ENCODE measurements at places on chromosomes 13 and 19.

DNA sequence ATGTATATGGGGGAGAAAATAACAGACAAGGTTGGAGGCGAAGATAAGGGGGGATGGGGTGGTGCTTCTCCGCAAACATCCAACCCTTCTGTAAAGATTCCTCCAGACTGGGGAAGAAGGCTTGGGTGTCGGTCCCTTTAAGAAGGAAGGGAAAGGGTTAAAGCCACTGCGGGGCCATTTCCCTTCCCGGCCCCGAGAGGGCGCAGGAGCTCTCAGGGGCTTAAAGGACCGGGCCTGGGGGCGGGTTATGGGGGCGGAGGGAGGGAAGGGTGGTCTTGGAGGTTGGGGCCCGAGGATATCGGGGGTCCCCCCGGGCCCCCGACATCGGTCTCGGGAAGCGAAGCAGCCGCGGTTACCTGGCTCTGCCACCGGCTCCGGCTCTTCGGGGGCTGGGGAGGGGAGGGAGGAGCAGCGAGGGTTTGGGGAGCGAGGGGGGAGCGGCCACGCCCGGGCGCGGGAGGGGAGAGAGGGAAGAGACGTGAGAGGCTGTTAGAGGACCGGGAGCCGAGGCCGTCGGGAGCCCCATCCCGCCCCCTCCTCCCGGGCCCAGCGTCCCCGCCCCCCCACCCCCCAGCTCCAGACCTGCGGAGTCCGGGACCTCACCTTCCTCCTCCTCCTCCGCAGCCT lies 2.8 kb downstream of the TNNT1 start:
- no peak for DNase-seq

DNA sequence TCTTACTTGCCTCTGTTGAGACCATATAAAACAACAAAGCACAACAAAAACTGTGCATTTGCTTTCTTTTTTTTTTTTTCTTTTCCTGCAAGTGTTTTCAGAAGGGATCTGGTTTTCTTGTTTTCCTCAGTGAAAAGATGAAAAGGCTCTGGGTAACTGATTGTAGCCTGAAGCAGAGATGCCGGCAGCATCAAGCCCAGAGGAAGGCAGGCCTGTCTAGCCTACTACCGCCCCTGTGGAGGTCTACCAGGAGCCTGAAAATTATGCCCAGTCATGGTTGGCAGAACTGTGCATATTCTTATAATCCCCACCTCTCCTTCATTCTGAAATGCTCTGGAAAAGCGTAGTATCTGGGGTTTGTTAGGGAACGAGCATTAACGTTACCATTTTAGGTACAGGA lies 32.6 kb upstream of the MEDAG start:
- no peak for DNase-seq

GRCh38 chr19:54470276-54470887 lies 2.7 kb downstream of the CDC42EP5 start:
- DNase-seq = no peak

DNA sequence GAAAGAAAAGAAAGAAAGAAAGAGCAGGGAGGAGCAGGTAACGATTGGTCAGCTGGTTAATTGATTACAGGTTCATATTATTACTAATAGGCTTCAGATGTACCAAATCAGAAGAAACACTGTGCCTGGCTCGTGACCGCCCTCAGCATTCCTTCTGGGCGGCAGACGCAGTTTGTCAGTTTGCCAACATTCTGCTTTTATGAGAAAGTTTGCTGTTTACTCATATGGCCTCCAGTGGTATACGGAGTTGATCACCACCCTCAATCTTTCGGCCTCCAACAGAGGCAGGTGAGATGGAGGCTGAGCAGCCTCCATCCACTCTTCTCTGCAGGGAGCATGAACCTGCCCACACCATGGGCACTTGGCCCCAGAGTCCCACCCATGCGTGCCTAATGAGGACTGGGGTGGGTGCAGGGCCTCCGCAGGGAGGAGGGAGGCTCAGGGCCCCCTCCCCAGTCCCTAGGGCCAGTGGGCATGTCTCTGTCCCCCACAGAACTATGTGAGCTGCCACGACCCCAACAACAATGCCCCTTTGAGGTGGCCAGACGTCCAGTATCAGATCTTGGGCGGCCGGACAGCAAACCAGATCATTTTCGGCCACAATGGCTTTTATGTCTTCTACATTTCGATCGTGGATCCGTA lies 8.8 kb downstream of the PRR22 start:
- DNase-seq = no peak

DNA sequence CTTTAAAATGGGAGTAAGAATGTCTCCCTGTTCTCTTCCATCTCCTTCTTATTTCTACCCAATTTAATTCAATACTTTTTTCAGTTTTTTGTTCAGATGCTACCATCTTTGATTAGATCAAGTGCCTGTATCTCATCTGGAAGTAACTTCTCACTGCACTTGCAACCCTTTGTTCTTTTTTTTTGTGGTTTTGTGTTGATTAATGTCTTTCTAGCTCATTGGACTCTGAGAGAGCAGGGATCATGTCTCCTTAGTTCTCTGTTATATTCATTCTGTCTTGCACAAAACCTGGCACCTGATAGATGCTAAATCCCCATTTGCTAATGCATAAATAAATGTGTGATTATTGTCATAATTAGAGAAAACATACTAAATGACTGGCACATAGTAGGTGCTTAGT lies 834 bp upstream of the ITGBL1 start:
- no peak for DNase-seq

DNA sequence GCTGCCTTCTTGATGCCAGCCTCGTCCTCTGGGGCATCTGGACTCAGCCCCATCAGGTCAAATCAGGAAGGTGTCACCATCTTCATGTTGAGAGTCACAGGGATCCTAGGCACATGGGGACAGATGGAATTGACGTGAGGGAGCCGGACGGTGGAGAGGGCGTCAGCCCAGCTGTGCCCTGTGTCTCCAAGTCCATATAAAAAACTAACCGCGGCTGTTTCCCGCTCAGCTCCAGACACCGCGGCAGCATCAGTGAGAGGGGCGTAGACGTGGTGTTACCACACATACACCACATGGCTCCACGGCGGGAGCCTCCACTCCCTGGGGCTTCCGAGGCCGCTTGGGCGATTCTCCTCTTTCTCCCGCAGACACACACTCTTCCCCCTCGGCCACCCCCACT lies 5.6 kb upstream of the PRR36 start:
- no peak for DNase-seq

- DNase-seq = no peak
Measured at GRCh38 chr19:47671499-47671898, 41.7 kb upstream of the EHD2 start.

GRCh38 chr19:56687031-56687430 lies 15.5 kb upstream of the ZNF835 start:
- DNase-seq = no peak

GRCh38 chr19:2237051-2237868 lies 636 bp downstream of the SF3A2 start:
- no peak for DNase-seq

DNA sequence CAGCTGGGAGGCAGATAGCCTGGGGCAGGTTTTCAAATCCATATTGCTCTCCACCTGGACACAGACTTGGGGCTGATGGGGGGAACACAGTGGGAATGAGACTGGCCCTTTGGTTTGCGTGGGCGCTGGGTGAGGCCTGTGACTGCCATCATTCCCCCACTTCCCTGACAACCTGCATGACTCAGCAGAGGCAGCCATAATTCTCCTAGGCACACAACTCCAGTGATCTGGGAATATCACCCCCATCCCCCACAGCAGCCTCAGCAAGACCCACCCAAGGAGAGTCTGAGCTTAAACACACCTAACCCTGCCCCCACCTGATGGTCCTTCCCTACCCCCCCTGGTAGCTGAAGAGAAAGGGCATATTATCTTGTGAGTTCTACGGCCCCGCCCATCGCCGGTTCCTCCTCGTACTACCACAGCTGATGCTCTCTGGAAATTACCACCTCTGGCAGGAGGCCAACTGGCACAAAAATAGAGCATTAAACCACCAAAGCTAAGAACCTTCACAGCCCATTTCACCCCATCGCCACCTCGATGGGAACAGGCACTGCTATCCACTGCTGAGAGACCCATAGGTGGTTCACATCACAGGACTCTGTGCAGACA lies 71.0 kb downstream of the RNF17 start:
- DNase-seq = no peak

DNA sequence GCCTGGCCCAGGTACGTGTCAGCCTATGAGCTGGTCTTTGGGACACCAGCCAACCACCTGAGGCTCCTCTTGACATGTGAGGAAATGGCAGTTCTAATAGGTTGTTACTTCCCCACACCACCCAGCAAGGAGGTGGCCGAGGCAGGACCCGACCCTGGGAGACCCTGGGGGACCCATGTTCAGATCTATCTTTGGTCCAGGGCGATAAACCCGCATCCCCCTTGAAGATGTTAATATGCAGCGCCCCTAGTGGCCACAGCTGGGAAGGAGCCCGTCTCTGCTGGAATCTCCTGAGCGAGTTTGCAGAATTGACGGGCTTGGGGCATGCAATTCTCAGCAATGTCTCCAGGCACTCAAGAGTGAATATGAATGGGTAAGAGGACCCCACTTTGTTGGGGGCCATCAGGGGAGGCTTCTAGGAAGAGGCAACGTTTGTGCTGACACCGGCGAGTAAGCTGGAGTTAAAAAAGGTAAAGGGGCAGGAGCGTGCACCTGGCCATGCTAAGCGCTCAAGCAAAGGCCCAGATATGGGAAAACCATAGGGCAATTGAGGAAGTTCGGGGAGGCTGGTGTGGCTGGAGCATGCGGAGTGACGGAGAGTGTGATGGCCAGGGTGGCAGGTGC lies 1.5 kb upstream of the MYO1F start:
- DNase-seq = peak; percentile 79

DNA sequence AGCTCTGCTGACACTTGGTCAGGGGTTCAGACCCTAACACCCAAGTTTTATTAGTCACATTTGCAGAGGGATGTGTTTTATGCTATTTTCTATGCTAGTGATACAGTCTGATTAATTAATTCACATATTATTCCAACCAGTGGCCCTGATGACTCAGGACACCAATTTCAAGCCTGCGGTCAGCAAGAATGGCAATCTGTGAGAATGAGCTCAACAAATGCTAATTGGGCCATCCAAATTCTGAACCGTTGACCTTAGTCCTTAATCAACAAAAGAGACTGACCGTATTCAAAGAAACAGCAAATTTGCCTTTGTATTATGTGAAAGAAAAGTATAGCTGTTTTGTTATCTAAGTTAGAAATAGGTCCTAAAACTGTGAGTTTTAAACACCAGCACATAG lies 9.6 kb upstream of the KL start:
- DNase-seq = no peak

- no peak for DNase-seq
Measured at GRCh38 chr13:34748073-34748472, 194.0 kb upstream of the NBEA start.

GRCh38 chr13:21324803-21325202 lies 134.3 kb downstream of the ZDHHC20 start:
- DNase-seq = no peak

- DNase-seq = no peak
Measured at GRCh38 chr13:84377106-84377505, 494.8 kb upstream of the SLITRK1 start.

GRCh38 chr19:12346896-12347295 lies 13.5 kb upstream of the ZNF563 start:
- no peak for DNase-seq

DNA sequence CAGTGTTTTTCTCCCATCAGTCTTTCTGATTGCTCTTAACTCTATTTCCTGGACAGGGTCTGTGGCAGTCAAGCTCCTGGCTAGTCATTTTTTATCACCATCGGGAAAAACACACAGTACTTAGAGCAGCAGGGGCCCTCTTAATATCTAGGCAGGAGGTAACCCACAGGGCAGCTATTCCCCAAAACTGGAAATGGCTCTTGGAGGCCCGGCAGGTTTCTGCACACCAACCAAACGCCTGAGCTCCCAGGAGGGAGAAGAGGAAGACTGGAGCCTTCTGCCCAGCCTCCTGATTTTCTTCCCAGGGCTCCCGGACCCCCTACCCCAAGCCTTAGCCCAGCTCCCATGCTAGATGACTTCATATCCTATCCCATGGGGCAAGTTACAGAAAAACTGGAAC lies 49.3 kb upstream of the VSTM2B start:
- no peak for DNase-seq

GRCh38 chr19:55348317-55349034 lies 6.0 kb downstream of the COX6B2 start:
- no peak for DNase-seq

GRCh38 chr19:1250437-1251260 lies 2.3 kb downstream of the MIDN start:
- no peak for DNase-seq

GRCh38 chr19:13012690-13013608 lies 17.7 kb downstream of the NFIX start:
- no peak for DNase-seq

GRCh38 chr19:4582980-4583842 lies 23.7 kb upstream of the SEMA6B start:
- no peak for DNase-seq

GRCh38 chr19:52658595-52658994 lies 20.4 kb upstream of the ZNF83 start:
- no peak for DNase-seq

DNA sequence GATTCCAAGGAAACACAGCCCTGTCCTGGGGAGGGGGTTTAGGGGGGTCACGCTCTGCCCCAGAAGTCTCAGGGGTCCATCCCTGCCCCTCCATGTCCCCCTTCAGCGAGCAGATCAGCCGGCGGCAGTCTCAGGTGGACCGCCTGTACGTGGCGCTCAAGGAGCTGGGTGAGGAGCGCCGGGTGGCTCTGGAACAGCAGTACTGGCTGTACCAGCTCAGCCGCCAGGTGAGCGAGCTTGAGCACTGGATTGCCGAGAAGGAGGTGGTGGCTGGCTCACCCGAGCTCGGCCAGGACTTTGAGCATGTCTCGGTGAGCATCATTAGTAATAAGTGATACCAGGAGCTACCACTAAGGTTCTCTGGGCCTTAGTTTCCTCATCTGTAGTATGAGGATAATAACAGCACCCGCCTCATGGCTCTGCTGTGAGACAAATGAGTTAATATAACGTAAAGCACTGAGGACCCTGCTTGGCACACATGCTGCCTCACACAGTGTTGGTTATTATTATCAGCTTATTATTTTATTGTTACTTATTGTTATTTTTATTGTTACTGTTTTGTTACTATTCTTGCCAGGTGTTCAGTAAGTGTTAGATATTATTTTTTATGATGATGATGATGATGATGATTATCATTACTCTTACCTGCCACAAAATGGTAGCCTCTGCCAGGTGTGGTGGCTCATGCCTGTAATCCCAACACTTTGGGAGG lies 20.5 kb upstream of the SHKBP1 start:
- DNase-seq = no peak

DNA sequence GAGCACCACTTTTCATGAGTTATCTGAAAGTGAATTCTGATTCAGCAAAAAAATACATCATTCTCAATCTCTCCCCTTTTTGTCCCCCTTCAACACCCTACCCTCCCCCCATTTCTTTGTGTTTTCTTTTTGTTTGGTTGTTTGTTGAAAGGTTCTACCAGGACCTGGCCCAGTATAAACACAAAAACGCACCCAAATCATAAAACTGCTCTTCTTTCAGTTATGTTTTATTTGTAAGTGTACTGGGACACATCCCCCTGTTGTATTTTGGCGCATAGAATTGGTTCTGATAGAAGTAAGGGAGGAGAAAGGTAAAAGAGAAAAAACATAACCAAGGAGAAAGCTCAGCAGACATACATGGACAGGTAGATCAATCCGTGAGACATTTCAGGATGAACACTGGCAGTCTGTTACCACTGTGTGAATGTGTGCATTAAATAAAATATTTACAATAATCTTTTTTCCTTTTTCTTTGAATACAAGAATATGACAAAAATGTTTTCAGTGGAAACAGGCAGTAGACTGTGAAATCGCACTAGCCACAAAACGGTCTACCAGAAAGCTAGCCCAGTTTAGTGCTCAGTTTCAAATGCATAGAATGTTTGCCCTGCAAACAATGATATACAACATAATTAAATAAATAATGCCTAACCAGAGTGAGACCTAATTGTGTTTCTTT lies 4.2 kb downstream of the POU4F1 start:
- no peak for DNase-seq

Measured in activated CD4-positive, alpha-beta T cell treated with anti-CD3 and anti-CD28 coated beads for 24 hours (primary cell).